ENCODE measurements at places on chromosomes 13 and 19.

GRCh38 chr13:42597505-42597904, 23.6 kb downstream of the TNFSF11 start:
- no peak for DNase-seq

- peak; percentile 75 for DNase-seq
These were observed 2.4 kb upstream of the MYCBP2 start for GRCh38 chr13:77329133-77329910.

- no peak for DNase-seq
These were observed 362.6 kb downstream of the KLF5 start for GRCh38 chr13:73421310-73421912.

- DNase-seq: no peak
These were observed 10.0 kb downstream of the CFD start for GRCh38 chr19:869245-870177.

GRCh38 chr13:48144413-48145035, 49.6 kb upstream of the MED4 start:
- no peak for DNase-seq

DNA sequence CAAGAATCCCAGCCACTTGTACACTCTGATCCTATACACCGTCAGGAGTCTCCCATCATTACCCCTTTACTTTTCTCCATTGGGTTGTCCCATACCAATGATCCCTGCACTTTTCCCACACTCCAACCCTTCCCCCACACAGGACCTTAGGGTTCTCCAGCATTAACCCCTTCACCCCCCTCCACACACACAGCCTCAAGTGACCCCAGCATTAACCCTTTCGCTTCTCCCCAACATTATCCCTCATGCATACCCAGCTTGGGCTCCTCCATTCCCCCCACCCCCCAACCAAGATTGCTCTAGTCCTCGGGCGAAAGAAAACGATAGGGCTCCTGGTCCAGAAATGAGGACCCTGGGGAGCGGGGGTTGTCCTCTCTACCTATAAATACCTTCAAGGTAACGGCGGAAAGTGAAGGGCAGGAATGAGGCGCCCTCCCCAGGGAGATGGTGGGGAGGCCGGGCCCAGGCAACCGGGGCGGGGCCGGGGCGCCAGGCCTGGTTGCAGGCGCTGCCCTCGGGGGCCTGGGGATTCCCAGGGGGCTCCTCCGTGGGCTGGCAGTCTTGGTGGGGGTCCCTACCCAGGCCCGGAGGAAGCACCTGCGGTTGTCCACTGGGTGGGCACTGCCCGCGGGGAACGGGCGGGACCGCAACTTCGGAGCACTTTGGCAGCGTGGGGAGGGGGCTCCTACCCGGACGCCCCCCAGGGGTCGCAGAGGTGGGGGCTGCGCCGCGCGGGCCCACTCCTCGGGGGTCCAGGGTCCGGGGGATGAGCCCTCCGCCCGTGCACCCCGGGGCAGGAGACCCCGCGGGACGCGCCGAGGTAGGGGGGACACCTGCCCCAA, 757 bp downstream of the WIZ start:
- no peak for DNase-seq

DNA sequence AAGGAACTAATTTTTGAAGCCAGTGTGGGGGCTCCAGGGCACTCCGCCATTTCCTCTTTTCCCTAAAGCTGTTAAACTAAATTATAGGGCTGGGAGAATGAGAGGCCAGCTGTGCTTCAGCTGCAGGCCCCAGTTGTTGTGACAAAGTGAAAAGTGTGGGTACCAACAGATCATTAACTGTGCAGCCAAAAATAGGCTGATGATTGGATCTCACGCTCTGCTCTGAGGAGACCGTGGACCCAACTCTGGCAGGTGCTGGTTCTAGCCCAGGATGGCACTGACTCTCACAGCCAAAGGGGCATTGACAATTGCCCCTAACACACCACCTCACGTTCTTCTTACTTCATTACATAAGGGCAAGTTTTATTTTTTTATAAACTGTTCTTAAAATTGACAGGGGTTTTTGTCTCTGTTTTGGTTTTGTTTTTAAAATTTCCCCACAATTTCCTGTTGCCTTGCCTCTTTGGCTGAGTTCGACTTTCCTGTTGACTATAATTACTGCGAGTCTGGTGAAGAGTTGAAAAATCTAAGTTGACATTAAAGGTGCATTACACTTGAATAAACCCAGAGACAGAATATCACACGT, 391.0 kb downstream of the FGF9 start:
- DNase-seq: no peak

- peak; percentile 95 for DNase-seq
These were observed at the start of gene TIMM50 for GRCh38 chr19:39480337-39481228. TIMM50 (plus strand) TSS chr19:39480838; CDS start chr19:39480854, 16 bp downstream.

DNA sequence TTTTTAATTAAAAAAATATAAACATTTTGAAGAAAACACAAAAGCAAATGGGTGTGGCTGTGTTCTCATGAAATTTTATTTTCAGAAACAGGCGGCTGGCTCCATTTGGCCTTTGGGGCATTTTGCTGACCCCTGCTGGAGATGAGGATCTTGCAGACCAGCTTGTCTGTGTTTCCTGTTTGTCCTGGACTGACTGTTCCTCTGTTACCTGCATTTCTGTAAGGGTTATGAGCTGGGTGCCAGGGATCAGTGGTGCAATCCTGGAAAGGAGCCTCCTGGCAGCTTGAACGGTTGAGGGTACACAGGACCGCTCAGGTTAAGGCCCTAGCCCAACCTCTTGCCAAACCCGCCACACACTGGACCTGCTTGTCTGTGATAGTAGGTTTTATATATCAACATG, 49.9 kb downstream of the ZNF787 start:
- DNase-seq: no peak

DNA sequence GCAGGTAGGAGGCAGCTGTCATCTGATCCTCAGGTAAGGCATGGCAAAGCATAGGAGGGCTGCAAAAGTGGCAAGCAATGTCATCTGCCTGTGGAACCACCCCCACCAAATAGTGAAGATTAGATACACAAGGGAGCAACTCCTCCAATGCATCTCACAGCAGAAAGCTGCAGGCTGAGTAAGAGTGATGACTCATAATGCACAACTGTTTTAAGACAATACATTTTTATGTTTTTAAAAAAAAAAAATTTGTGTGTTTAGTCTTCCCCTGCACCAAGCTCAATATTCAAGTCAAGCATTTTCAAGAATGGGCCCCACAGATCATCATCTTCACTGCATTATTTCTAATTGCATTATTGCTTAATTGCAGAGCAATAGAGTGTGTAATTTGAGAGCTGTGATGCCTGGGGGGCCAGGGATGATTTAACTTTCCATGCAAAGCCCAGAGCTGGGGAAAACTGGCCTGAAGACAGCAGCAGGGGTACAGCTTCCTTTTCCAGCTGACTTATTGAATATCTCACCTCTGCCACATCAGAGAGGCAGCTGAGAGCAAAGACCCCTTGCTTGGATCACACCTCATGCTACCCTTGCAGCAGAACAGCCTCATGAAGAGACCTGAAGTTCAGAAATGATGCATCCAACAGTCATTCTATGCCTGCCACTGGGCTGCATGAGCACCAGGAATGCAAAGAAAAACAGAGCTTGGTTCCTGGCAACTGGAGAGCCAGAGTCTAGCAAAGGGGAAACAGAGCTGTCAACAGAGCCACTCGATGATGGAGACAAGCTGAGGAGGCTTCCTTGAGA, 22.7 kb upstream of the POP4 start:
- no peak for DNase-seq

DNA sequence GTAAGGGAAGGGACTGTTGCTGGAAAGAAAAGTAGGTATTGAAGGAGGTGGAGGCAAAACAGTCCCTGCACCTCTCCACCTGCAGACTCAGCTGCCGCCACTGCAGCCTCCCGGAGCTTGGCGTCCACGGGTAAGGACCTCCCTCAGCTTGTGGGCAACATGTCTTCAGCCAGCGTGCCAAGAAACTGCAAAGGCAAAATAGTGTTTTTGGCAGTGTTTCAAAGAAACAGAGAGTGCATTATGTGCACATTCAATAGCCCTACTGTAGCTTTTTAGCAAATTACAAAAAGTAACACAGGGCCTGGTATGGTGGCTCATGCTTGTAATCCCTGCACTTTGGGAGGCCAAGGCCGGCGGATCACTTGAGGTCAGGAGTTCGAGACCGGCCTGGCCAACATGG, 57.4 kb downstream of the ATP11A start:
- no peak for DNase-seq

GRCh38 chr13:30737511-30738337, 2.4 kb downstream of the ALOX5AP start:
- no peak for DNase-seq

DNA sequence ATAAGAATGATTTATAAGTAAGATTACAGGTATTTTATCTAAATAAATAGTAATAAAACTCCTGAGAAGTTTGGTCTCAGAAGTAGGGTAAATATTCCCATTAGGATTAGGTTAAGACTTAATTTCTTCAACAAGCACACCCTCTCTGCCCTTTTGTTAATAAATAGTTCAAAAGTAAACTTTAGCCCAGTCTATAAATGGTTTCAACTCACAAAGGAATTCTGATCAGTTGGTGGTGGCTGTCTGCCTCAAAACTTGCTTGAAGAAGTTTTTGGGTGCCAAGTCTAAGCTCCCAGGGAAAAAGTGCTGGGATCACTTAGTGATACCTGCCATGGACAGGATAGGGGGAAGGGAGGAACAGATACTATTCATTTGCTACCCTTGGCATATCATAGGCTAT, 22.9 kb downstream of the MBNL2 start:
- no peak for DNase-seq

GRCh38 chr19:38703509-38703908, 40.8 kb downstream of the CAPN12 start:
- DNase-seq: no peak

- DNase-seq: no peak
These were observed 22.2 kb downstream of the SLC10A2 start for GRCh38 chr13:103044056-103044455.

GRCh38 chr19:1744822-1745563, 8.3 kb upstream of the ONECUT3 start:
- no peak for DNase-seq

DNA sequence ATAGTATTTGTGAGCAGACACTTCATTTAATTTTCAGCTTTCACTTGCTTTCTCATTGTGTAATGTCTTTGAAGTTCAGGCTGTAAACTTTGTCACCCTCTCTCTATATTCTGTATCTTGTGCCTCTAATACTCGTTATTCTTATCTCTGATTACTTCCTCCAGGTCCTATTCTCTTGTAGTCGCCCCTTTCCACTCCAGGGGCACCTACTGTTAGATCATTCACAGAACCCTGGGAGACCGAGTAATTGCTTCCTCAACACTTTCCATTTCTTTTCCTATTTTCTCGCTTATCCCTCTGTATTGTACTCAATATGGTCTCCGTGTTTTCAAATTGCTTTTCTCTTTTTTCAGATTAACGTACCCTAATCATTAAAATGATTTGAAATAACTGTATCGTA, 93.9 kb upstream of the TDRD3 start:
- DNase-seq: no peak

DNA sequence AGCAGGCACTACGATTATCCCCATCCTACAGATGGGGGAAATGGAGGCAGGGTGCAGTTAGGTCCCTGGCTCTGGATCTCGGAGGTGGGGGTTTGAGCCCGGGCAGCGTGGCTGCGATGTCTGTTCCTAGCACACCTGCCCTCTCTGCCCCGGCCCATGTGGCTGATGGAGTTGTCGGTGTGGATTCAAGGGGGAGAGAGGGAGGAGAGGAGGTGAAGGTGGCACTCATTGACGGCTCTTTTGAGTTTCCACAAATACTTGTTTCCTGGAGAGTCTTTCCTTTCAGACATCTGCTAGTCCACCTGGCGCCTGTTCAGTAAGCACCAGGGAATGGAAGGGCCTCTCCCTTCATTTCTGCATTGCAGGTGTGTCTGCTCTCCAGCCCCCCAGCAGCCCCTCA, 69.9 kb downstream of the ARHGEF18 start:
- no peak for DNase-seq

GRCh38 chr13:24742977-24743376, 21.0 kb upstream of the RNF17 start:
- no peak for DNase-seq

DNA sequence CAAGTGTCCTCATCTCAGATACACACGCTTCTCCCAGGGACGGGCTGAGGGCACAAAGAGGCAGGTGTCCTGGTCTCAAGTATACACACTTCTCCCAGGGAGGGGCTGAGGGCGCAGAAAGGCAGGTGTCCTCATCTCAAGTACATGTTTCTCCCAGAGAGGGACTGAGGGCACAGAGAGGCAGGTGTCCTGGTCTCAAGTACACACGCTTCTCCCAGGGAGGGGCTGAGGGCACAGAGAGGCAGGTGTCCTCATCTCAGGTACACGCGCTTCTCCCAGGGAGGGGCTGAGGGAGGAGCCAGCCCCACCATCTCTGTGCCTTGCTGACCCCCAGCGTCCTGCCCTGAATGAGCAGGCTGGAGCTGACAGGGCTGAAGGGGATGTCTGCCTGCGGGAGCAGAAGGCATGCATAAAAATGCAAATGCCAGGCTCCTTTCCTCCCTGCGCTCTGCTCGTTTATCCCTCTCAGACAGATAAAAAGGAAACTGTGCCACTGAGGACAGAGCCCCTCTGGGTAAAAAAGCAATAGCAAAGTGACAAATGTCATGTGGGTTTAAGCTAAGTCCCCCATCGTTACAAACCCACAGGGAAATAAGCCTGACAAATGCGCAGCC, 96.1 kb upstream of the UQCRFS1 start:
- no peak for DNase-seq

DNA sequence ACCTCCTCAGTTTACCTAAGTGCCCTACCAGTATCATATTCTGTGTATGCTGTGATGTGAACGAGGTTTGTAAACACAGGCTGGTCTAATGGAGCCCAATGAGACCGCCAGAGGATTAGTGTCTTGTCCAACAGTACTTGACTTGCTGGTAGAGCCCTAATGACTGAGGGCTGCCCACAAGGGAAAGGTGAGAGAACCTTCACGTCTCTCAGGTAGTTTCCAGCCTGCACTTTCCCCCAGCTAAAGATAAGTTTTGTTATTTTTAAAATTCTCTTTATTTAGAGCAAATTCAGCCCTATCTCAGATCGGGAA, 498 bp upstream of the RBM26 start:
- no peak for DNase-seq

GRCh38 chr19:15869109-15869555, 28.7 kb downstream of the CYP4F2 start:
- DNase-seq: peak; percentile 18

- DNase-seq: no peak
These were observed 12.3 kb downstream of the CIB3 start for GRCh38 chr19:16160943-16161560.

- DNase-seq: no peak
These were observed 33.1 kb downstream of the GATAD2A start for GRCh38 chr19:19438366-19439175.

DNA sequence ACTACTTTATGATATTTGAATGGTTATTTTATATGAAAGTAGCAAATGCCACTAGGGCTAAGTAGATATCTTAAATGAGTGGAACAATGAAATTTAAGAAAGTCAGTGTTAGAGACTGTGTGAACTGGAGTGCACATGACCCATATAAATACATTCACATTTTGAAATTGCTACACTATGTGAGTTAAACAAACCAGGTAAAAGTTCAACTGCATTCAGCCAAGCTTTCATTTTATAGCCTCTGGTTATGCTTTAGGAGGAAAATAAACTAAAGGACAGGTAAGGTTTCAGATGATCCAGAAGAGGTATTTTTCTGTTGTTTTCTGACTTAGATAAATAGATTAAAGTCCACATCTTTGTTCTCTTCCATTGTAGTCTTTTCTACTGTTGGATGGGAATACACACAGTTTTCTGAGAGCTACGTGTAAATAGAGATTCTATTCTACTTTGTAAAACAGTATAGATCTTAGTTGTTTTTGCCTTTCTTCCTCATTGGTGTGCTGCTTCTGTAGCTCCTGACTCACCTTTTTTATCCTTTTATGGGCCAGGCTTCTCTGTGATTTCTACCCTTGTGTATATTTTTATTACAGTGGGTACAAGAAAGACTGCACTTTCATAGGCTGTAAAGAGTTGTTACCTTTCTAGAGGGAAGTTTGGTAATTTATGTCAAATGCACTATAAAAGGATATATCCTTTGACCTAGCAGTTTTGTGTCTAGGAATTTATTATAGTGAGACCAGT, 54.6 kb upstream of the KCTD4 start:
- no peak for DNase-seq

All from stimulated activated CD4-positive, alpha-beta T cell treated with anti-CD3 and anti-CD28 coated beads, Interleukin-4, amount 100 ng/mL, for 4 hours (primary cell).